ENCODE measurements at places on chromosomes 1 and 21.

DNA sequence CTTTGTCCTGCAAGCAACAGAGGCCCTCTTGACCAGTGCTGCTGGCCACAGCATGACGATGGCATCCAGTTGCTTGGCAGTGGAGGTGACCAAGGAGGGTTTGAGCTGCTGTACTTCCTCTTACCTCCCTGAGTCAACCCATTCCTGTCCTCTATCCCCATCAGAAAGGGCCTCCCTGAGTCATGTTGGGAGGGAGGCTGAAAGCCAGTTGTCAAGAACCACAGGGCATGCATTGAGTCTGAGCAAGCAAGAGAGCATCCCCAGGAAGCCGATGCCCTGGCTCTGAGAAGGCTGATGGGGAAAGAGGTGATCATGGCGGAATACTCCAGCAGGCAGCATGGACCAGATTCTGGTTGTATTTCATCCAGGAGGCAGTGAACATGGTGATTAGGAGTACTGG is 69.6 kb downstream of the LACTBL1 start:
- H3K36me3 ChIP-seq, result no peaks in the 10 kb centered on the region
- no peak overlapping the region for H3K4me3 ChIP-seq
- no peaks in the 10 kb centered on the region for H3K4me1 ChIP-seq
- H3K27ac ChIP-seq, result no peak overlapping the region

DNA sequence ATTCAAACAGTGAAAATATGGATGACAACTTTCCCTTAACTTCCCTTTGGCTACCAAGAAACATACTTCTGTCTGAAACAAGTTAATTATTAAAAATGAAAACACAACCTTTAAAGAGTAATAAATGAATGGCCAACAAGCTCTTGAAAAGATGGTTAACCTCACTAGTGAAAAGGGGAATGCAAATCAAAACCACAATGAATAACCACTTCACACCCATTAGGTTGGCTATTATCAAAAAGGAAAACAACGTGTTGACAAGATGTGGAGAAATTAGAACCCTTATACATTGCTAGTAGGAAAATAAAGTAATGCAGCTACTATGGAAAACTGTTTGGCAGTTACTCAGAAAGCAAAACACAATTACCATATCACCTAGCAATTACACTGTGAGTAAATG is 14.1 kb downstream of the COP1 start:
- H3K27ac ChIP-seq, result no peak overlapping the region
- no peaks in the 10 kb centered on the region for H3K4me1 ChIP-seq
- no peaks in the 10 kb centered on the region for H3K36me3 ChIP-seq
- DNase-seq, result no peak
- no peak overlapping the region for H3K4me3 ChIP-seq

DNA sequence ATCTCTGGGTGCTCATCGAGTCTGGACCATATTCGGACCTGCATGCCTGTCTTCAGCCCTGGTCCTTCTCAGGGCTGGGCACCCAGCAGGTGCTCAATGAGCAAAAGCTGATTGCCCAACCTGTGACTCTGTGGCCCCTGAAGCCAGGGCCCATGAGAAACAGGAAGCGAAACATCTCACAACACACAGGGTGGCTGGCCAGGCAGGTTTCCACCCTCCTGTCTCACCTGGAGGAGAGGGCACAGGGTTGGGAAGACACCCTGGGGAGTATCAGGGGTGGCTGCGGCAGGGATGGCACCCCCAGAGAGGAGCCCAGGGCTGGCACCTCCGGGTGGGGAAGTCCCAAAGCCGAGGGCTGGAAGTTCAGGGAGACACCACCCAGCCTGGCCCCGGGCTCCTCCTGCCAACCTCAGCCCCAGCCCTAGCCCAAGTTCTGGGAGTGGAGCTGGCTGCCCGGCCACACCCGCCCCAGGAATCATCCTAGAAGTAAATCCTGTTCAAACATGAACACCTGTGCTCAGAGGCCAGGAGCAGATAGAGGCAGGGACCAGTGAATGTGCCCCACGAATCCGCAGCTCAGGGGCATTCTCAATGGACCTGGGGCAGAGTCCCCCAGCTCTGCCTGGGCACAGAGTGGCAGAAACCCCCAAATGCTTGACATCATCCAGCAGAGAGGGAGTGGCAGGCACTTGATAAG is 54.6 kb downstream of the RAP1GAP start:
- no peaks in the 10 kb centered on the region for H3K27me3 ChIP-seq
- DNase-seq, result no peak
- peaks cover 66% of the 10 kb centered on the region for H3K36me3 ChIP-seq

GRCh38 chr1:207070811-207071210 is 17.7 kb downstream of the PFKFB2 start:
- H3K4me1 ChIP-seq, result no peaks in the 10 kb centered on the region
- H3K27me3 ChIP-seq, result no peaks in the 10 kb centered on the region
- no peak overlapping the region for H3K4me3 ChIP-seq
- no peak overlapping the region for H3K27ac ChIP-seq
